ENCODE measurements at places on chromosomes 3 and 15.

DNA sequence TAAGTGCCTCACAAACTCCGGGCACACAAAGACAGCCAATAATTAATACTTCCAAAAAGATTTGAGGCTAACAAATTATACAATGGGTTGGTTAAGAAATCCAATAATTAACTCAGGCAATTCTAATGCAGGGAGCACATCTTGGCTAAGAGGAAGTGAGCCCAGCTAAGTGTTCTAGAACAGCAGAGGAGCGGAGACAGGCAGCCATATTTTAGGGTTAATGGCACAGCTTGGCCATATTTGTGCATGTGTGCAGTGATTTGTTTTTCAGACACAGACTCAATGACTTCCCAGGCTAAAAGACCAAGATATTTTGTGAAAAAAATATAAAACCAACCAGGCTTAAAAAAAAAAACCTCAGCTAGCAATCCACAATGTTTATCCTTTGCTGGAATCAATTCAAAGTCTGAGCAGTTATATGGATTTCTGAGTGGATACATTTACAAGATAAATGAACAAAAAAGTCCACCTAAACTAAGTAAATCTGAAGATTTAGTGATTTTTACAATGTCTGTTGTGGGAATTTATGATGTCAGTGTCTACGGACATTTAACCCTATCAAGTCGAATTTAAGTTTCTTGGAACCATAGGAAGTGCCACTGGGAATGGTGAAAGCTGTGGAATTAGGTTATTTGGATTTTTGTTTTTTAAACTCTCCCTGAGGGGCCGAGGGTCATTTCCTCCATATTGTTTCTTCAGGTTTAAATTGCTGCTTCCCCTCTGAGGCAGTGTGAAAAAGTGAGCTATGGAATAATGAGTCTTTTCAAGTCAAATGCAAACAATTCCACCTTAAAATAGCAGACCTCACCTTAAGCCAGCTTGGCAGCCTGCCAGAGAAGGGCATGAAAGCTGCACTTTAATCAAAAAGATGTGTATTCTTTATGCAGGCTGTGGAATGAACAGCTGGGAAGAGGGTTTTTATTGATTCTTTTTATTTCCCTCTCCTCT is 413.7 kb upstream of the TBL1XR1 start:
- no peak for DNase-seq

DNA sequence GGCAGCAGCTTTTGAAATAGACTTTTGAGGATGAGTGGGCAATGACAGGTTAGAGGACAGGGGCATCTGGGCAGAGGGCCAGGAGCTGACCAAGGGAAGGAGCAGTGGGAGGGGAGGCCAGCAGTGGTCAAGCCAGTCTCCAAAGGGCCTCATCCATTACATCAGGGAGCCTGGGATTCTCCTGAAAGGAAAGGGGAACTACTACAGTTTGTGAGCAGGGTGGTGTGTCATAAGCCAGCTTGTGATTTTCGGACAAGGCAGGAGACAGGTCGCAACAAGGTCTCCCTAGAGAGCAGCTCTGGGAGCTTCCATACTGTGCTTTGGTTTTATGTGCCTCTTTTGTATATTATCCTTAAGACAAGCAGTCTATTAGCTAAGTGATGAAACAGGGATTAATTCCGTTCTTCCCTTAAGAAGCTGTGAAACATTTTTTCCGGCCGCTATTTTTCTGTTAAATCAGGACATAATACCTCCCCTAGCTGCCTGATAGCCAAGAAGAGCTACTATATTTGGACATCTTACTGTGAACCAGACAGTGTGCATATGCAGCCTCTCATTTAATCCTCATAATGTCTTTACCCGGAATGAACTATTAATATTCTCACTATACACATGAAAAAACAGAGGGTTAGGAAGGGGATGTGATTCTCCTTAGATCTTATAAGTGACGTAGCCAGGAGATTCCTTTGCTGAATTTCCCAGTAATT is 46.4 kb downstream of the C2CD4B start:
- DNase-seq, result no peak

DNA sequence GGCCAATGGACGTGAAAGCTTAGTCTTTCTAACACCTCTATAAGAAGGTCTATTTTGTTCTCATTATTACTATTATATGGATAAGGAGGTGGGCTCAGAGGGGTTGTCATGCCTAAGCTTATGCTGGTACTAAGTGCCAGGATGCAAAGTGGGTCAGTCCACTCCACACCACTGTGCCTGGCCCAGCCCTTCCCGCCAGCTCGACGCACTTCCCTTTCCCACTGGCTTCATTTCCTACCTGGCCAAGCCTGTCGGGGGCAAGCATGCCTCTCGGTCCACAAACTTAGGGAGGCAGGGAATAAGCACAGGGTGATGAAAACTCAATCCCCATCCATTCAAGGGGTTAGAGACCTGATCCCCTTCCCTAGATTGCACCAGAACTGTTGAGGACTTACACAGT is 5.9 kb upstream of the SYNM start:
- no peak for DNase-seq

DNA sequence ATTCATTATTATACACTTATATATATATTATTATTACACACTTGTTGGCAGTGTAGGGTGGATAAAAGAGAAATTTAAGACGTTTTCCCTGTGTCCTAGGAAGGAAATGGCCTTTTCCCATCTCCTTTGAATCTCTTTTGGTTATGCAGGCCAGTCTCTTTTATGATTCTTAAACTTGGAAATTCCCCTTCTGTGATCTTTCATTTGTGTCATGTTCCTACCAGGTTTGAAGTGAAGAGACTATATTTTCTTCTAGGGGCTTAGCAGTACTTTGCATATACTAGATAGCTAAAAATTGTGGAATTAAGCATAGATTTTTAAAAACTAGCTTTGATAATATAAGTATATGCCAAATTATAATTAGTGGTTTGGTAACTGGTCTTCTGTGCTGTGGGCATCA is 58.5 kb downstream of the BBX start:
- DNase-seq, result no peak

GRCh38 chr3:13509059-13509815 is 29.1 kb downstream of the HDAC11 start:
- DNase-seq, result no peak

DNA sequence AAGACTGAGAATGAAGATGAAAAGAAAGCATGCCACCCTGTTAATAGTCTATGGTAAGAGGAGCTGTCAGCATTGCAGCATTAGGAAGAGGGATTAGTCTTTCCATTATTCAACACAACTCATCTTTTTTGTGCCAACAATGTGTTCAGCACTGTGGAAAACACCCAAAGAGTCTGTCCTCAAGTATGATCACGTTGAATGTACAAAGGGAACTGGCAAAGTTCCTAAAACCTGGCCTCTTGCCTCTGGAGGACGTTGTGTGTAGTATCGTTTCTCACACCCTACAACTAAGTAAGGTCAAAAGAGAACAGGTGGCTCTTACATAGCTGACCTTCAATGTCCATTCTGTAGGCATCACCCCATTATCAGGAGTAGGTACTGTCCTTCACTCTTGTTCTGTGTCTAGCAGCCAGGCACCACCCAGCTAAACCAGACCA is 147.9 kb upstream of the THBS1 start:
- no peak for DNase-seq

DNA sequence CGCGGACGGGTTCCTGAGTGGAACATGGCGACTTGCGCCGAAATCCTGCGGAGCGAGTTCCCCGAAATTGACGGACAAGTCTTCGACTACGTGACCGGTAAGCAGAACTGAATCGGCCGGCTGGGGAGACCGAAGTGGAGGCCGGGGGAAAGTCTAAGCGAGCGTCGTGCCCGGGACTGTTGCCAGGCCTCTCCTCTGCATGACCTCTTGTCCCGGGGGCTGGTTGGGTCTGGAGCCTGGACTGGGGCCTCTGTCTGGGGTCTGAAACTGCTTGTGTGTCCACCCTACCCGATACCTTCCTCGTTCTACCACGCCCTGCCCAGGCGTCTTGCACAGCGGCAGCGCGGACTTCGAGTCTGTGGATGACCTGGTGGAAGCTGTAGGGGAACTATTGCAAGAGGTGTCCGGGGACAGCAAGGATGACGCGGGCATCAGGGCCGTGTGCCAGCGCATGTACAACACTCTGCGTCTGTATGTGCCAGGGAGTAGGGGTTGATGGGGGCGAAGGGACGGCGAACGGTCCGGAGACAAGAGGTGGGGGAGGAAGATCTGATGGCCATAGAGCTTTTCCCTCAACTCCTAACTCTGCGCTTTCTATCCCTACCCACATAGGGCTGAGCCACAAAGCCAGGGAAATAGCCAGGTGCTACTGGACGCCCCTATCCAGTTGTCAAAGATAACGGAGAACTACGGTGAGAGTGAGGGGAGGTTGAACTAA is at the start of gene ABCF3:
Gene ABCF3, plus strand, starts transcription at position 16 of the 718 bp plus-strand sequence. Its CDS starts 9 bp downstream, at position 25.
- DNase-seq, result no peak

Data from stimulated activated CD8-positive, alpha-beta memory T cell treated with anti-CD3 and anti-CD28 coated beads, Interleukin-7, amount 100 ng/mL, for 1 hour (primary cell).